ENCODE measurements at places on chromosomes 4 and X.

DNA sequence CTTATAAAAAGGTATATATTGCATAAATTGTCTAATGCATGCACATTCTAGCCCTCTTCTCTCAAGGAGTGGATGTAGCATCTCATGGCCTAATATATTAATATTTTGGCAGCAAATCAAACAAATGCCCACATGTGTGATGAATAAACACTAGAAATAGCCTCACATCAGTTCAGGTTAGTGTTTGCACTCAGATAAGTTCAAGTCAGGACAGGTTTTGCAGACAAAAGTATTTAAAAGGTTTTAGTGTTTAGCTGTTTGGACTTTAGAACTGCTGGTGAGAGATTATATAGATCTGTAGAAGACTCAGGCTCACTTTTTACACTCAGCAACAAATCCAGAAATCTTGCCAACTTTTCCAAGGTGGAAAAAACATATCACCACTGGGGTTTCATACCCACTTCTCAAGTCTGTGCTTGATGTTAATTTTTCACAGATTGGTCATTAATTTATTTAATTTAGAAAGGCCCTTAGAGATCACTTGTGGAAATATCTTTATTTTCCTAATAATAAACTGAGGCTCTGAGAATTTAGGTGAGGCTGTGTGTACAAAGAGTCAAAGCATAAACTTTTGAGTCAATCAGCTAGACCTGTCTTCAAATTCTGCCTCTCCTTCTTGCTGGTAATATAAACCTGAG lies 362.6 kb downstream of the GASK1B start:
- DNase-seq = no peak

DNA sequence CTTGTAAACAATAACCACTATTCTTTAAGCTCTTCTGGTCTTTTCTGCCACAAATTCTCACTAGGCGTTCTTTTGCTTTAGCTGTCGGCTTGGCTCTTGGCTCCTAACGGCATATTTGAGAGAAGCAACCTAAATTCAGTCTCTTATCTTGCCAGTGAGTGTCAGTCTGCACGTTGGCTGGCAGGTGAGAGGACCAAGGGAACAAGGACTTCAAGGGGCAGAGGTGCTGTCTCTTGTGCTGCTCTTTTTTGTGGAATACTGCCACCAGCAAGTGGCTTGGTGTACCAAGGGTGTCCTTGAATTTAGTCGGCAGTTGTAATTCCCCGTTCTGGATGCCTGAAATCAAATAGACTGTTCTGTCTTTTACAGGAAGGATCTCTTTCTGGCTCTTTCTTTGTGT lies 77.8 kb upstream of the SLC4A4 start:
- DNase-seq = no peak

- DNase-seq = no peak
These were observed 8.7 kb downstream of the GAGE10 start for GRCh38 chrX:49312176-49312575.

- no peak for DNase-seq
These were observed 85.1 kb downstream of the KIT start for GRCh38 chr4:54742636-54743399.

- no peak for DNase-seq
These were observed 6.9 kb downstream of the CCNB3 start for GRCh38 chrX:50211510-50211909.

DNA sequence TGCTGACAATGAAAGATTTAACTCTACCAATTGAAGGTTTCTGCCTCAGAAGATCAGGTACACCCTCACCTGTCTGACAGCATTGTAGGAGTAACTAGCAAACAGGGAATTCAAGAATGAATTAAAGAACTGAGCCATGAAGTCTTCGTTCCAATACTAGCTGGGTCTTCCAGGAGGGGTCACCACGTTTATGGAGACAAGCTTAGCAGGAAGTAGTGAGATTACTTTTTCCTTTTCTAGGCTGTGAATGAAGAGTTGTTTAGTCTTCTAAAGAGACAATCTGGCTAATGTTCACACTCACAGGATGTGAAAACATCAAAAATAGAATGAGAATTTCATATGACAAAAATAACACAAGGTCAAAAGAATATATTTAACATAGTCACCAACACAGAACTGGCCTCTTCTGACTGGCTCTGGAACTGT lies 54.9 kb downstream of the REELD1 start:
- no peak for DNase-seq
